ENCODE measurements at places on chromosomes 4 and X.
A peak's percentile ranks its signal among the peaks of the same experiment; 100 is the strongest.

GRCh38 chr4:185740471-185740873, 71.5 kb downstream of the SORBS2 start:
- DNase-seq, result no peak

- no peak for DNase-seq
Observed at GRCh38 chrX:13001961-13002671, 27.2 kb downstream of the TMSB4X start.

GRCh38 chr4:134200811-134201215, 776 bp downstream of the PABPC4L start:
- DNase-seq, result no peak

DNA sequence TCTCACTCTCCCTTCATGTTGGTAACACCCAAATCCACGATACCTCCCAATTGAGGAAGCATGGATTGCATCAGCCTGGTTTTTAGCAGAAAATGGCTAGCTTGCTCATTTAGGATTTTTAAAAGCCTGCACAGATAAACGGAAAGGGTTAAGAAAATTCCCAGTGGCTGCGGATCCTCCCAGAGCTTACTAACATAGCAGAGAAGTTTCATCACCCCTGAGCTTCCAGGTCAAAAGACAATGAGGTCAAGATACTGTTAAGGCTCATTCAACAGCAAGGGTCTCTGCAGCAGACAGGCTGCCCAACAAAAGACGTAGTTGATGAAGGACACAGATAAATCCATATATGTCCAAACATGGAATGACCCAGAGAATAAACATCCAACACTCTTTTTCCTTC, 220.2 kb downstream of the ASMT start:
- DNase-seq, result no peak

DNA sequence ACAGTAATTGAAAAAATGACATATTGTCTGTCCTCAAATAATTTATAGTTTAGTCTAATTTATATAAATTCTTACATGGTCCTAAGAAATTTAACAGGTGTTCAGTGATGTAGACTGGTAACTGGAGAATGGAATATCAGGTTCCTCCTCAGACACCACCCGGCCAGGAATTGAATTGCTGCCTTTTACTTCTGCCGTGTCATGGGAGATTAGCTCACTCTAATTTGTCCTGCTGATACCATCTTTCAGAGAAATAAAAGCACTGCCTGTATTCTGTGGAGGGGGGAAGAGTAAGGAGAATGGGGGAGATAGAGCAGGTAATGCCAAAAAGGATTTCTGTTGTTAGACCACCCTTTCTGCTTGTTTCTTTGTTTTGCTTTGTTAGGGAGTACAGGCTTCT, 125.2 kb upstream of the KLHL4 start:
- DNase-seq, result no peak

- no peak for DNase-seq
Observed at GRCh38 chr4:33316033-33316432, 2595.9 kb downstream of the PCDH7 start.

GRCh38 chr4:105510245-105510644, 36.4 kb upstream of the PPA2 start:
- no peak for DNase-seq

- DNase-seq, result no peak
Observed at GRCh38 chrX:57977992-57978391, 67.7 kb upstream of the ZXDA start.

GRCh38 chr4:94649381-94650133, 108.2 kb upstream of the BMPR1B start:
- no peak for DNase-seq

DNA sequence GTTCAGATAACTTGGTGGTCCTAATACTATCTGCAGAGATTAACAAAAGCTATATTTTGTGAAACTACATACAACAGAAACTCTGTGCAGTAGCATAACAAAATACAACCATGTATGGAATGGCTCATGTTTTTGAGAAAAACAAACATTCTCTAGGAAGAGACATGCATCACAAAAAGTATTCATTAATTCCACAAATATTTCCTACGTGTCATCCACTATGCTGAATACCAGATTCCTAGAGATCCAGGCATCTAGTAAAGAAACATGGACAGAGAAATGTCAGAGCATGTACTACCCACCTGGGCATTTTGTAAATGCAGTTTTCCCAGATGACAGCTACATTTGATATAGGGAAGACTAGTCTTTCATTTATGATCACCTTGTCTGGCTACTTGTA, 248.1 kb downstream of the OPHN1 start:
- no peak for DNase-seq

DNA sequence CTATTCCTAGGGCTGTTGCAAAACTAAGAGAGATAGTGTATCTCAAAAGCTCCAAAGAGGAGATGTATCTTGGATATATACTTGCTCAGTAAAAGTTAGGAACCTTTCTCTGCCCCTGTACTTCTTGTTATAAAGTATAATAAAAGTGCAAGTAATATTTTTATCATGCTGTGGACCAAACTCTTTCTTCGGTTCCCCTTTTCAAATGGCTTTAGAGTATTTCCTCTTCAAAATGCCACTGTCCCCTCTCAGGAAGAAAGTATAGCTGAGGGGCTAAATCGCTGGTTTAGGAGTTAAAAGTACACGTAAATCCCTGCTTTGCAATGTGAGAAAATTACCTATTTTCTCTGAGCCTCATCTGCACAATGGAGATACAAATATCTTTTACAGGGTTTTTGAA, 169.1 kb upstream of the FTHL17 start:
- DNase-seq, result no peak

DNA sequence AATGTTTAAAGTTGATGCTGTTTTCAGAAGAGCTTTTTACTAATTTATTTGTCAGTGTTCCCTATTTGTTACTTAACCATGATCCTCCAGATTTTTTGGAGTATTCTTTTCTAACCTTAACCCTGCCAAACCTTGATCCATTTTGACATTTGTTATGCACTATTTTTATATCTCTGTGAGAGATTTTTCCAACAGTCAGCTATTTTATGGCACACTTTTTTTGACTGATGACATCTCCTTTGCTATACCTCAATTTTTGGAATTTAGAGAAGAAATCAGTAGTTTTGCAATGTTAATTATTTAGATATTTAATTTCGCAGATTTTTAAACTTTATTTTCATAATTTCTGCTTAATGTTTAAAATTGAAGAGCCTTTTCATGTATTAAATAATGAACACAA, 66.0 kb downstream of the CPEB2 start:
- no peak for DNase-seq

DNA sequence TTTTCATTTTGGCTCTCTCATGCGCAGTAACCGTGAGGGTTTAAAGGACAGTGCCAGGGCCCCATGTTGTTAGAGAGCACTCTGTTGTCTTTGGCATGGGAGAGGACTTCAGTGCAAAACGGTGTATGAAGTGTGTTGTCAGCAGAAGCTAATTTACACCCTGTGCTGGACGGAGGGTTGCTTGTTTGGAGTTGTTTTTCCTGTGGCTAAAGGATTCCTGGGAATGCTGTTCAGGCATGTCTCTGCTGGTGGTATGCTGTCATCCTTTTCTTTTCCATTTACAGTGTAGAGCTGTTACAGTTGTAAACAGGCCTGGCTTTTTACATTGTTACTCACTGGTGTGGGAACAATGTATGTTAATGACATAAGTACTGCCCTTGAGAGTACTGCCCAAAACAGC, 206.3 kb downstream of the CBR4 start:
- no peak for DNase-seq

DNA sequence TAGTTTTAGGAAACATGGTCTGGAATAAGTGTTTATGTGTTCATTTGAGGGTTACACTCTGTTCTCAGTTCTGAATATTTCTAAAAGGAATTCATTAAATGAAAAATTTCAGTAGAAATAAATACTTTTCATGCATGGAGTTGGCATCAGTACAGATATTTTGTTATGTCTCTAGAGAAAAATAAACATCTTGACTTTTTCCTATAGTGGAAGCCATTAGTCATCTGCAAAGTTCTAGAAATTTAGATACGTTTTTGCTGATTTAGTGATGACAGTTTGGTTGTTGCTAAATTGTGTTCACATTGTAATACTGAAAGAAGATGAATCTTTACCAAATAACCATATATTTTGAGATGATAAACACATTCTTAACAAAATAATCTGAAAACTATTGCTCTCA, 268.2 kb upstream of the TEX13A start:
- DNase-seq, result no peak

- DNase-seq, result no peak
Observed at GRCh38 chrX:103794119-103794518, 17.5 kb downstream of the PLP1 start.

GRCh38 chr4:33661636-33662035, 2582.7 kb downstream of the ARAP2 start:
- no peak for DNase-seq

DNA sequence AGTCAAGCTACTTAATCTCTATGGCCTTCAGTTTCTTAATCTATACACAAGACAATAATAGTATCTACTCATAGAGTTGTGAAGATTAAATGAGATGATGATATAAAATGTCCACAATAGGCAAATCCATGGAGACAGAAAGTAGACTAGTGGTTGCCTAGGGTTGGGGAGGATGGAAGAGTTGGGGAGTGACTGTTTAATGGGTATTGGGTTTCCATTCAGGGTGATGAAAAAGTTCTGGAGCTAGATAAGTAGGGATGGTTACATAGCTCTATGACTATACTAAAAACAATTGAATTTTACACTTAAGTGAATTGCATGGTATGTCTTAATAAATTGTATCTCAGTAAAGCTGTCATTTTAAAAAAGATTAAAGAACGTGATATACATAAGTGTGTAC, 35.7 kb downstream of the BCORL1 start:
- DNase-seq, result no peak

- DNase-seq, result no peak
Observed at GRCh38 chr4:47209833-47210232, 178.5 kb downstream of the GABRB1 start.

- DNase-seq, result no peak
Observed at GRCh38 chrX:25295466-25295865, 279.7 kb upstream of the ARX start.

GRCh38 chr4:155099231-155099630, 109.2 kb upstream of the NPY2R start:
- no peak for DNase-seq

GRCh38 chrX:72621163-72621562, 48.5 kb upstream of the HDAC8 start:
- DNase-seq, result no peak

DNA sequence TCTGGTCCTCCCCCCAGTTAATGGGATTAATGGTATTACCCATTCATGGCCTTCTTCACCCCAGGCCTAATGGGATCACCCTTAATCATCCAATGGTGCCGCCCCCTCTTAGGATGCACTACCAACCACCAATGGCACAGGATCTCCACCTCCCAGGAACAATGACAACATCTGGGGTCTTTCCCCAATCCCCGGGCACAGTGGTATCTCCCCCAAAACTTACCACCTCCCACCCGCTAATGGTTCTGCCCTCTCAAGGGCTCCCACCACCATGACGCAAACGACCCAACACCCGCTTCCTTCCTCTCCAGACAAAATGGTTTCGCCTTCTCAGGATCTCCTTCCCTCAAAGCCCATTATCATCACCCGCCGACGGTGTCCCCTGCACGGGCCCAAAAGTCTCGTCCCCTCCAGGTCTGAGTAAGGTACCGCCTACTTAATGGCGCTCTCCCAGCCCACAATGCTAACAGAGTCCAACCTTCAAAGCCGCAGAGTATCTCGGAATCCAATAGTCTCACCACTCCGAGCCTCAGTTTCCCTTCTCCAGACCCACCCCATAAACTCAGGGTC, 458 bp downstream of the GRIPAP1 start:
- DNase-seq, result peak; percentile 26

DNA sequence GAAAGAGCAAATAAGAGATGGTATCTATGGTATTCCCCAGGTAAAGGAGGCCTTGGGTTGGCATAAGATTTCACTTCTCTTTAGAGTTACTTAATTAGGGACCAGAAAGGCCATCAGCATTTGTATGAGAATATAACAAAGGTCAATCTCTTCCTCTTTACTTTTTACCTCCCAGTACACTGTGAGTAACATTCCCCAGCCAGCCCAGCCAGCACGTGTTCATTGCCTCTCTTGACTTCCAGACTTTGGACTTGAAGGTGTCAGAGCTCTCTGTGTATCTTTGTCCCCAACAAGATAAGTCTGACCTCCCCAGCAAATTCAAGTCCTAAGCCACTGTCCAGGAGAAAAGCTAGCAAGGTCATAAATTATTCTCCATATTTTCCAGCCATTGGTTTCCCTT, 110.5 kb downstream of the AR start:
- no peak for DNase-seq

GRCh38 chr4:161314371-161314770, 849.4 kb downstream of the FSTL5 start:
- no peak for DNase-seq

DNA sequence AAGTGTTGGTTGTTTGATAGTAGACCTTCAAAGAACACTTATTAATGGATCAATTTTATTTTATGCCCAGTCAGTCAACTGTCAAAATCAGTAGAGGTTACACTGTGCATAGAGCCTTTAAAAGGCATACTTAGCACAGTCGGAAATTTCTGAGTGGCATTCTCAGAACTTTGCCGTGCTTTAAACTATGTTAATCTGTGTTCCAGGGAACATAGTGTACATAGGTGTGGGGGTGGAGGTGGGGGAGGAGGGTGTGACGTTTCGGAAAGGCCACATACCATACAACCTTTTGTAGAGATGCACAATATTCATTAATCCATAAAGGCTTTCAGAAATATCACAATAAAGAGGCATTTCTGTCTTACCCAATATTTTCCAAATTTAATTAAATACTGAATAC, 75.8 kb downstream of the RS1 start:
- no peak for DNase-seq

DNA sequence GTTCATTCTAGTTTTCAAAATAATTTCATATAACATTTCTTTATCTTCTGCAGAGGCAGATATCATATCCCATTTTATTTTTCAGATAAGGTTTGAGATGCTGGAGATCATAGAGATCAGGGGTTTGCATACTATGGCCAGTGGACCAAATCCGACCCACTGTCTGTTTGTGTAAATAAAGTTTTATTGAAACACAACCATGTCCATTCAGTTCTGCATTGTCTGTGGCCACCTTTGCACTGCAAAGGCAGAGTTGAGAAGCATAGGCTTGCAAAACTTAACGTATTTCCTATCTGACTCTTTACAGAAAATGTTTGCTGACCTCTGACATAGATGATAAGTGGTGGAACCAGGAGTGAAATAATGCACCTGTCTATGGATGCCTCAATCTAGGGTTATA, 63.9 kb upstream of the SOD3 start:
- DNase-seq, result no peak

DNA sequence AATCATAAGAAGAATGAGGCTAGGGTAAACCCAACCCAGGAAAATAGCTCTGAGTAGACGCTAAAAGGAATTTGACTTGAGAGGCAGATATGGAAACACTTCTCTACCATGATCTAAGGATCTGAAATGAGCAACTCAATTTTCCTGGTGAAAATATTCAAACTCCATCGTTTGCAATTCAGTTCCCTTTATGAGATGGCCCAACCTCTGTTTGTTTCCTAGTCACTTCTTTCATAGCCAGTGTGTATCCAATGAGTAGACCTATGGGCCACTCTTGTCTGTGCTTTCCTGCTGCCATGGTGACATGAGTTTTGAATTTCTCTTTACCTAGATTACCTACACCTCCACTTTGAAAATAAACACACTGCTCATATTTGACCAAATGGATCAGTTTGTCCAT, 176.2 kb upstream of the GPRIN3 start:
- DNase-seq, result no peak

GRCh38 chrX:135688137-135688536, 25.3 kb upstream of the CT45A1 start:
- DNase-seq, result no peak

- DNase-seq, result no peak
Observed at GRCh38 chrX:45077748-45078424, 122.8 kb downstream of the DIPK2B start.

GRCh38 chrX:154373340-154374306, 811 bp downstream of the FLNA start:
- DNase-seq, result no peak

GRCh38 chrX:80812176-80812575, 2.5 kb upstream of the BRWD3 start:
- no peak for DNase-seq

Measured in activated T-cell treated with anti-CD3 and anti-CD28 coated beads for 4 hours (primary cell).